Right ventricle myocardium inferior (tissue), 1 donor: ENCODE measurements at places on chromosomes 7 and 10. TPM values are rescaled to one million over a fixed set of nuclear protein-coding genes. Genes with fewer than 3 reads are reported as not detected.

Gene IGF2BP3
- not detected for total RNA-seq

Gene PDZD8
- 20.0 TPM for total RNA-seq

GRCh38 chr10:129971381-129972144, 7.5 kb upstream of the EBF3 start:
- DNase-seq = peak; percentile 77

GRCh38 chr7:68518060-68518459, 1080.2 kb upstream of the AUTS2 start:
- no peak for DNase-seq

- DNase-seq = no peak
Observed at GRCh38 chr10:119391440-119392251, 150.9 kb downstream of the RGS10 start.

Gene ASB15
- 77.3 TPM for total RNA-seq

- no peak for DNase-seq
Observed at GRCh38 chr7:82185443-82185842, 258.1 kb downstream of the CACNA2D1 start.

Gene AGBL3
- total RNA-seq = 2.2 TPM

Gene CUEDC2
- 84.5 TPM for total RNA-seq
